ENCODE measurements at places on chromosomes 7 and 10.

- DNase-seq, result peak; percentile 60
These were observed 54.5 kb downstream of the COA1 start for GRCh38 chr7:43674559-43675436.

DNA sequence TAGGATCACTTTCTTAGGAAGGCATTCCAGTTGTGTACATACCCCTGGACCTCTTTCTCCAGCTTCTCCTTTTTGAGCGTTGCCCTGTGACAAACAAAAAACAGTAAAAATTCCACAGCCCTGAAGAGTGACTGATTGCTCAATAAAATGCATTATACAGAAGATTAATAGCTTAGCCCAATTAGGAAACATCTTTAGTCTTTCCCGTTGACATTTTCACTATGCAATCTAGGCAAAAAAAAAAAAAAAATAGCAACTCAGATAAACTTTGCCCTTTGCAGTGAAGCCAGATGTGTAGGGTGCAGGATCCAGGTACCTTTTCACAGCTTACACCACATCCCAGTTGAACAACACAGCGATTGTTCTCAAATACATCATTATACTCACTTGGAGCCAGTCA lies 17.9 kb downstream of the COL28A1 start:
- DNase-seq, result no peak

GRCh38 chr7:66697449-66698438 lies 42.8 kb upstream of the RABGEF1 start:
- no peak for DNase-seq

GRCh38 chr7:104653825-104654401 lies 325.5 kb downstream of the LHFPL3 start:
- no peak for DNase-seq

GRCh38 chr10:76905251-76905650 lies 732.4 kb downstream of the KCNMA1 start:
- no peak for DNase-seq

DNA sequence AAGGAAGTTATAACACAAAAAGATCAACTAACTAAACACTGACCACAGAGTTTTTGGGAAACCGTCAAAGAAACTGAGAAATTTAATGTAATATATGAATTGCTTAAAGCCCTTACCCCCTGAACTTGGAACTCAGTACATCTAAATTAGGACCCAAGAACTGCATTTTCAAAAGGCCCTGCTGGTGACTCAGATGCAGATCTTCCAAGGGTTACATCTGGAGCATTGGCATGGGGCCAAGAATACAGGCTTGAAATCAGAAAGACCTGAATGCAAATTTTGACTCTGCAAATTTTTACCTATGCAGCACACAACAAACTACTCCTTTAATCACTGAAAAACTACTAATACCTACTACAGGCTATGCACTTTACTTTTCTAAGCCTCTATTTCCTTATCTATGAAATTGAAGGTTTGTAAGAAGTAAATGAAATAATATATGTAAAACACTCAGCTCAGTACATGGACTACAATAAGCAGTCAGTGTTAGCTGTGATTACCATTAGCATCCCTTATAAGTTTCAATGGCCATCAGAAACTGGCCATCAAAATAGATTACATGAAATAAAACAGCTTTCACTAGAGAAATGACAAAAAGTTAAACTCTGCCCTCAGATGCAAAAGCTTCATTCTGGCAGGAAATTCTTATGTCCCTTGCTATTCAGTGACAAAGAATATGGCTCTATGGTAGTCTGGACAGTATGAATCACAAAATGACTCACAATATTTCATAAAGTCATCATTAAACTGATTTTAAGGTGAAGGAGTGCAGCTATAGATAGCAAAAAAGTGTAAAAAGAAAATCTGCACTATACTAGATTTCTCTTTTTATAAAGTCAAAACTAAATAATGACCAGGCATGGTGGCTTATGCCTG lies 43.6 kb downstream of the NSUN6 start:
- DNase-seq, result peak; percentile 66

DNA sequence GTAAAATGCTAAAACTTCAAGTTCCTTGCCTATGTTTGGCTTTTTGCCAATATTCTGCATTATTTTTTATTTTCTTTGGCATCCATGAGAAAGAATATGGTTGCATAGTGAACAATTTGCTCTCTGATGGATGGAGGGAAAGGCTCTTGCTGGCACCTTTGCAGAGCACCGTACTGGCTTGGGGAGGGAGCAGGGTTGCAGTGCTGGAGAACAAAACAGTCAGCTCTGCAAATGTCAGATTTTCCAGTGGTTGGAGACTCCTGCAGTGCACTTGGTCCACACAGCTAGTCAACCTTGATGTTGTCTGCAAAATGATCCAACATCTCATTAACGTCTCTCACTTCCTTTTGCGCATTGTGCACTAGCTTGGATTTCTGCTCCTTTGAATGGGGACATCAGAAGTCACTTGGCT lies 100.8 kb downstream of the ANLN start:
- no peak for DNase-seq

DNA sequence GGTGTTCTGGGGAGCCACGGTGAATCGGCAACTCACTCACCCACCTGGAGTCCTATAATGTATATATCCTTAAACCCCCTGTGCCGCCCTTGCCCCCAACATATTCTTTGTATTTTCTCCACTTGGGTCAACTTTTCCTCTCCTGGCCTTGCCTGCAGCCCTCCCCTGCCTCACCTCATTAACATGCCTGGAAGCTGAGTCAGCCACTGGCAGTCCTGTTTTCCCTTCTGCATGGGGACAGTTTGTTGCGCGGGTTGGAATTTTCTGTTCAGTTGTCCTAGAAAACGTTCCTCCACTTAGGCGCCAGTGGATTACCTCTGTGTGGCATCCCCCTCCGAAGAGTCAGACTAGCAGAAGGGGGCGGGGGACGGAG lies 97.4 kb downstream of the C10orf105 start:
- DNase-seq, result no peak

DNA sequence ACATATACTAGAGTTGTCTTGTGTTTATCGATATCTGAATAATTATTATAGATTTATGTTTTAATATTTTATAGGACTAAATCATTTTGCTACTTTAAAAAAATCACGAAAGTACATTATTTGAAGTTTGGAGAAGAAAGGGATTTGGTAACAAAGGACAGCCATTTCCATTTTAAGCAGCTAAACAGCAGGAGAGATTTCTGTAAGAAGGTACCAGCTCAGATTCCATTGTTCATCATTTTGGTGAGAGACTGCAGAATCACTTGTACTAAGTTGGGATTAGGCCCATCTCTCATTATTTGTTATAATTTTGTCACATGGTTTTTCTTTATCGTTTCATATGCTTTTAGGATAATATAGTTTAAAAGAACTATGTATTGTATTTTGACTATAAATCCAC lies 46.7 kb downstream of the PALS2 start:
- no peak for DNase-seq

DNA sequence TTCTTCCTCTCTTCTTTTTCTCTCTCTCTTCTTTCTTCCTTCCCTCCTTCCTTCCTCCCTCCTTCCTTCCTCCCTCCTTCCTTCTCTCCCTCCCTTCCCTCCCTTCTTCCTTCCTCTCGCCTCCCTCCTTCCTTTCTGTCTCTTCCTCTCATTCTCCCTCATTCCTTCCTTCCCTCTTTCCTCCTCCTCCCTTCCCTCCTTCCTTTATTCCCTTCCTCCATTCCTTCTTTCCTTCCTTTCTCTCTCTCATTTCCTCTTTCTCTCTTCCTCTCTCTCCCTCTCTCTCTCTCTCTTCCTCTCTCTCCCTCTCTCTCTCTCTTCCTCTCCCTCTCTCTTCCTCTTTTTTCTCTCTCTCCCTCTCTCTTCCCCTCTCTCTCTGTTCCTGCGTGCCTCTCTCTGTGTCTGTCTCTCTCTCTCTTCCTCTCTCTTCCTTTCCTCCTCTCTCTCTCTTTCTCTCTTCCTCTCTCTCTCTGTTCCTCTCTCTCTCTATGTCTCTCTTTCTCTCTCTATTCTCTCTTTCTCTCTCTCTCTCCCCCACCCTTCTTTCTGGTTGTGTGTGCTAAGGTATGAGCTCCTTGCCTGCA lies 80.1 kb upstream of the PFKP start:
- DNase-seq, result no peak

DNA sequence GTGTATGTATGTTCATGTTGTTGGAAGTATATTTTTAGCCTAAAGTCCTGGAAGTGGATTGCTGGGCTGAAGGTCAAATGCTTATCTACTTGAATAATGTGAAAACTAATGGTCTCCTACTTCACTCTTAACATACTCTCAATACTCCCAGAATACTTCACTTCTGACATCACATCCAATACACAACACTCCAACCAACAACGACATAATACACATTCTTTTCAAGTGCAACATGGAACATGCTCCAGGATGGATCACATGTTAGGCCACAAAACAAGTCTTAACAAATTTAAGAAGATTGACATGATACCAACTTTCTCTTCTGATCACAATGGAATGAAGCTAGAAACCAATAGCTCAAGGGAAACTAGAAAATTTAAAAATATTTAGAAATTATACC lies 126.9 kb upstream of the ADCY1 start:
- no peak for DNase-seq

DNA sequence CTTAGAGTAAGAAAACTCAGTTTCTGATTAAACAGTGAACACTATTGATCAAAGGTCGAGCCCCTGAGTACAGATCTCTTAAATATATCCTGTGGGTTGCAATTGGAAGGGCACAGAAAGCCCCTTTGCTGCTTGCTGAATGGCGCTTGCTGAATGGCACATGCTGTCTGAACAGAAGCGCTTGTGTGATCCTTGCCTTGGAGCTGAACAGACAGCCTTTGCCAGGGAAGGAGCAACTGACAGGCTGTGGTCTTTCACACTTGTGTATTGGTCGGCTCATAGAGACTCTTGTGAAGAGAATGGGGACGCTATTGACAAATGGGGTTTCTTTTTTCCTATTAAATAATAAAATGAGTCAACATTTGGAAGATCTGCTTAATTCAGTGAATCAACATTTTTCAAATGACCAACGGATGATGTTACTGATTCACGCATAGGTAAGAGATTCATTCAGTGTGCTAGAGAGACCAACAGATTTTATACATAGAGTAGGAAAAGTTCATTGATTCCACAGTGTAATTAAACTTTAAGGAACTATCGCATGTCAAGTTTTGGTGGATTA lies 99.4 kb upstream of the TNS3 start:
- DNase-seq, result no peak

DNA sequence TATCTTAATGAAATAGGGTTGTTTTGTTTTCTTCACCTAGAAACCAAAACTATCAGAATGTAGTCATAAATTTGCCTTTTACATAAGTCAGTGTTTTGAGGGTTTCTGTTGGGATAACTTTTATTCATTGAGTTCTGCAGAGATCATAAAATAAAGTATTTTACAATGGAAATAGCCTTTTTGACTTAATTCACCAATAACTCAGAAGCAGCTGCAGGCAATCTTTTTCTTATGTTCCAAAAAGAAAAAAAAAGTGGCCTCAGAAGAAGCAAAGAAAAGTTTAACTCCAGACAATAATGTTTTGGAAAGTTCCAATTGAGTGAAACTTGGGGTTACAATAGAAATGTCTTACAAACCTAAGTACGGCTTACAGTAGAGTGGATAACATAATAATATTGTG lies 491.7 kb upstream of the NRP1 start:
- DNase-seq, result no peak

- no peak for DNase-seq
These were observed 129.0 kb downstream of the MARCHF5 start for GRCh38 chr10:92419740-92420545.

DNA sequence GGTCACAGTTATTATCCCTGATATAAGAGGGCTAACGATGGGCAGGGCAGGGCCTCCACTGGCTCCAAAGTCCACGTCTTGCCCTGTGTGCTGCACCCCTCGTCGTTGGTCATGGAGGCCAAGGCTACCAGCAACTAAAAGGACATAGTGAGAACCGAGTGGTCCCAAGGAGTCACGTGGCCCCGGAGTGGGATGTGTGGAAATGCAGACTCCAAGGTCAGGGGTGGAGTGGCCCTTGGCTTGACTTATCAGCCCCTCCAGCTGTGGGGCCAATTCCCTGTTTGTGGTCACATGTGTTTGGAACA lies 30.7 kb downstream of the BTBD16 start:
- DNase-seq, result no peak

- no peak for DNase-seq
These were observed 20.8 kb upstream of the NRP1 start for GRCh38 chr10:33355274-33355673.
